ENCODE measurements at places on chromosomes 6 and 20.

- no peak for DNase-seq
Observed at GRCh38 chr20:46690219-46691106, 1.2 kb upstream of the TP53RK start.

DNA sequence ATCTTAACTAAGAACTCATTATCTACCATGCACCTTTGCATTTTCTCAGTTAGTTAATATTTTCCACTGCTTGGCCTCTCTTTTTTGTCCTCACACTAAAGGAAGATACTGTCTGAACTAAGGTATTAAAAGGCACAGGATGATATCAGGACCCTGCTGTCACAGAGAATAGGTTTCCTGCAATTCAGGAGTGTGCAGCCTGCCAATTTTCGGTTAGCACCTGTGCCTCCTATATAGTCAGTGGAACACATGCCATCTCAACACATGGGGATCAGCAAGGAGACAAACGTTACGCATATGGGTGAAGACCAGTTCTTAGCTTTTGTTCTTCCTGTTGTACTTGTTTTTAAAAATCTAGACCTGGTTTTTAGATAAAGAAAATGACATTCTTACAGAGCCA lies 71.0 kb downstream of the FUT9 start:
- peak; percentile 67 for DNase-seq

DNA sequence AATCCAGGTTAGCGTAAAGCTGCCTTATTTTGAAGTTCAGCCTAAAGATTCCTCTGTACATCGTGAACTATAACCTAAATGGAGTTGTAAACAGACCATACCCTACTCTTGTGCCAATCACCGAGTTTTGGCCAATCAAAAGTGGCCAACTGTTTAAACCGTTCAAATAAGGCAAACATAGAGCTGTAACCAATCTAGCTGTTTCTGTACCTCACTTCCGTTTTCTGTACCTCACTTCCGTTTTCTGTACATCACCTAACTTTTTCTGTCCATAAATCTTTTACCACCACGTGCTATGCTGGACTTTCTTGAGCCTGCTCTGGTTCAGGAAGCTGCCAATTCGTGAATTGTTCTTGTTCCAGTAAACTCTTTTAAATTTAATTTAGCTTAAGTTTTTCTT lies 39.7 kb downstream of the LBP start:
- no peak for DNase-seq

GRCh38 chr6:44084231-44085014 lies 42.8 kb downstream of the MRPL14 start:
- no peak for DNase-seq

- no peak for DNase-seq
Observed at GRCh38 chr6:45000833-45001232, 327.3 kb upstream of the RUNX2 start.

DNA sequence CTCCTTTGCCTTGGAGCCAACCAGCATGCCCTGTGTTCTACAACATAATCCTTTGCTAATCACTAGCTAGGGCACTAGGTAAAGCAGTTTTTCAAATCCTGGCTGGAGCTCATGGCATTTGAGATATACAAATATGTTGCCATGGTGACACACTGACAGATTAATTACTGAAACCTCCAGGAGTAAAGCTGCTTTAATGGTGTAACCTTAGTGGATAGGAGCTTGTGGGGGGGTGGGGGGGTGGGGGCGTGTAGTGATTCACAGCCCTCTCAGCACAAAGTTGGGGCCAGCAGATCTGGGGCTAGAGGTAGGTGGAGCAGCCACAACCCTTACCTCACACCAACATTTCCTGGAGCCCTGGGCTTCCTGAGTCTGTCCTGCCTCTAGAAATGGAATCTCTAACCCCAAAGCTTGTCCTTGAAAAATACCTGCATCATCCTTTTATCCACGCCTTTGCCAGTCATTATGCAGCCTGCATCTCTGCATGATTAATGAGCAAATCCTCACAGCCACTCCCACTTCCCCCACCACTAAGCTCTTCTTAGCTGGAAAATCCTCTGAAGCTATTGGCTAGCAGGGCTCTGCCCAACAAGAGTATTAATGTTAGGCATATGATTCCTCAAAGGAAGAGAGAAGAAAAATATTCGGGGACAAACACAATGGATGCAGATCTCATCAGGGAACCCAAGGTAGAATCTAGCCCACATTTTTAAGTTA lies 84.5 kb upstream of the PRND start:
- DNase-seq = no peak

- no peak for DNase-seq
Observed at GRCh38 chr6:117138920-117139319, 126.4 kb upstream of the VGLL2 start.

GRCh38 chr6:73797861-73798260 lies 101.9 kb downstream of the CD109 start:
- DNase-seq = no peak
